Left lung (tissue), 14 donors: ENCODE measurements at places on chromosomes 13 and 19. TPM values are rescaled to one million over a fixed set of nuclear protein-coding genes. Genes with fewer than 3 reads are reported as not detected.

The PCDH8 gene
- not detected for total RNA-seq

The PLVAP gene
- total RNA-seq: 21.9 TPM

The NKPD1 gene
- not detected for total RNA-seq

The NR2F6 gene
- 48.7 TPM for total RNA-seq

The MEIOSIN gene
- total RNA-seq: not detected

The ZNF724 gene
- 4.7 TPM for total RNA-seq

The LGI4 gene
- 1.8 TPM for total RNA-seq

The MAMSTR gene
- total RNA-seq: 1.3 TPM

The MYH14 gene
- total RNA-seq: 195 TPM

The SUPT20H gene
- 58.3 TPM for total RNA-seq

The MISP3 gene
- total RNA-seq: 10.8 TPM

The PLIN5 gene
- total RNA-seq: 15.9 TPM

The LCP1 gene
- total RNA-seq: 119 TPM

The ZNF90 gene
- total RNA-seq: 4.3 TPM

The SLC5A5 gene
- not detected for total RNA-seq

The IQCN gene
- total RNA-seq: 3.0 TPM

The PIK3R2 gene
- 34.1 TPM for total RNA-seq

The TEX101 gene
- total RNA-seq: not detected

The CAB39L gene
- 12.8 TPM for total RNA-seq

The SIRT6 gene
- 20.8 TPM for total RNA-seq

The CGB3 gene
- not detected for total RNA-seq

The WDR87 gene
- total RNA-seq: not detected

The FEM1A gene
- 9.9 TPM for total RNA-seq

The LILRB5 gene
- total RNA-seq: 16.5 TPM
